ENCODE measurements at places on chromosomes 13 and 19.

DNA sequence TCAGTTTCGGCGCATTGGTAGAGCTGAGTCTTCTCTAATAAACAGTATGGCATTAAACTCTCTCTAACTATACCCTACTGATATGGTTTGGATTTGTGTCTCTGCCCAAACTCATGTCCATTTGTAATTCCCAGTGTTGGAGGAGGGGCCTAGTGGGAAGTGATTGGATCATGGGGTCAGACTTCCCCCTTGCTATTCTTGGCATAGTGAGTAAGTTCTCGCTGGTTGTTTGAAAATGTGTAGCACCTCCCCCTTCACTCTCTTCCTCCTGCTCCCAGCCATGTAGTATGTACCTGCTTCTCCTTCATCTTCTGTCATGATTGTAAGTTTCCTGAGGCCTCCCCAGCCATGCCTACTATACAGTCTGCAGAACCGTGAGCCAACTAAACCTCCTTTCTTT, 682.7 kb upstream of the ARGLU1 start:
- DNase-seq = no peak

DNA sequence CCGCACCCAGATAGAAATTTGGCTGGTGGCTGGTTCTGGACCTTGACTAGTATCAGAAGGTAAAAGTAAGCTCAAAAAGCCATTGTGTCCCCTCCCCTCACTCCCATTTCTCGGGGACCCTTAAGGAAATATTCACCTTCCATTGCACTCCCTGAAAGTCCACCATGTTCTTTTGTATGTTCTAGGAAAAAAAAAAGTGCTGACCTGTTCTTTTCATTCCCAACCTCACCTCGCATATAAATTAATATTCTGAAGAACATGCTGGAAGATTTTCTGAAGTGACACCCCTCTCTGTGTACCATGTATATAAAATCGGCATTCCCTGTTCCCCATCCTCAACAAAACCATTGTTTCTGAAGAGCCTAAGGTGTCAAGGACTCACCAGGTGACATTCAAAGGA, 43.2 kb downstream of the ZNF557 start:
- no peak for DNase-seq

DNA sequence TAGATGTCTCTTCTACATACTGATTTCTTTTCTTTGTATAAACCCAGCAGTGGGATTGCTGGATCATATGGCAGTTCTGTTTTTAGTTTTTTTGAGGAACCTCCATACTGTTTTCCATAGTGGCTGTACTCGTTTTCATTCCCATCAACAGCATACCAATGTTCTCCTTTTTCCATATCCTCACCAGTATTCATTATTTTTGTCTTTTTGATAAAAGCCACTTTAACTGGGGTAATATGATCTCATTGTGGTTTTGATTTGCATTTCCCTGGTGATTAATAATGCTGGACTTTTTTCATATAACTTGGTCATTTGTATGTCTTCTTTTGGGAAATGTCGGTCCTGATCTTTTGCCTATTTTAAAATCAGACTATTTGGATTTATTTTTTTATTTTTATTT, 108.5 kb downstream of the PAN3 start:
- no peak for DNase-seq

DNA sequence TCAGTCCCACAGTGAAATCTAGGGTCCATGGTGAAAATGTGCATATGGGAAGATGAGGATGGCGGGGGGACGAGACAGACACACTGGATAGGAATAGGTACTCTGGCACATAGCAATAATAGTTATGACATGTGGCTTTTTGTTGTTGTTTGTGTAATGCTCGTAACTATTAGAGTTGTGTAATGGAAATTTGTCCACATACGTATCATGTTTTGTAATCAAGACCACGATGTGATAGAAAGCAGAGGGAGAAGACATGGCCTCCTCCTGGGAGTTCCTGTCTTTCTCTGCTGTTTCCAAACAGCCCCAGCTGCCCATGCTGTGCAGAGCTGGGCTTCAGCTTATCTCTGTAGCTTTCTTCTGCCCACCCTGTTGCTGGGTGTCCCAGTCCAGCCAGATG, 185.3 kb upstream of the TMTC4 start:
- DNase-seq = no peak

- DNase-seq = no peak
Measured at GRCh38 chr19:8196271-8196927, 12.8 kb upstream of the CERS4 start.

GRCh38 chr13:38620876-38621275, 66.0 kb upstream of the FREM2 start:
- DNase-seq = no peak

DNA sequence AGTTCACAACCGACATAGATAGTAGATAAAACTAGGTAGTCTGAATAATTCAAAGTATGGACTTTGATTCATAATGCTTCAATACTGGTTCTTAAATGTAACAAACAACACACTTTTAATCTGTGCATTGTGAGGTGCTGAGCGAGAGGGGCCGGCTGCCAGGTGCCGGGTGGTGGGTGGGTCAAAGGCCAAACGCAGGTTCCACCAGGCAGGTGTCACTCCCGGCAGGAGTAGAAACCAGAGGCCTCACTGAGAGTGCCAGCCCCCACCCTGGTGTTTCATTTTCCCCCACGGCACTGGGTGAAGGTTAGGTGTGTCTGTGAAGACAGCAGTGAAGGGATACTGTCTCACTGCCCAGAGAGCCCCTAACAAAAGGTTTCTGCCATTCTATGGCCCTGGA, 4.2 kb upstream of the TUBGCP3 start:
- no peak for DNase-seq

Data from NCI-H1105 treated with DMSO at 0.1 percent for 48 hours (cell line).